Upper lobe of right lung (tissue), 1 donor: ENCODE measurements at places on chromosomes 1 and 21. TPM values are rescaled to one million over a fixed set of nuclear protein-coding genes. Genes with fewer than 3 reads are reported as not detected.

- no peaks in the 10 kb centered on the region for H3K4me1 ChIP-seq
- H3K4me3 ChIP-seq, result no peak overlapping the region
- DNase-seq, result no peak
- no peaks in the 10 kb centered on the region for H3K36me3 ChIP-seq
Observed at GRCh38 chr1:209109001-209109785, 474.3 kb upstream of the CAMK1G start.

- H3K4me1 ChIP-seq, result no peaks in the 10 kb centered on the region
- H3K4me3 ChIP-seq, result no peak overlapping the region
- H3K36me3 ChIP-seq, result no peaks in the 10 kb centered on the region
Observed at GRCh38 chr1:53484705-53485477, 25.7 kb downstream of the DMRTB1 start.

GRCh38 chr1:115314092-115314491 lies 24.0 kb downstream of the NGF start:
- no peak for DNase-seq
- H3K4me1 ChIP-seq, result no peaks in the 10 kb centered on the region
- no peaks in the 10 kb centered on the region for H3K36me3 ChIP-seq
- no peak overlapping the region for H3K4me3 ChIP-seq

DNA sequence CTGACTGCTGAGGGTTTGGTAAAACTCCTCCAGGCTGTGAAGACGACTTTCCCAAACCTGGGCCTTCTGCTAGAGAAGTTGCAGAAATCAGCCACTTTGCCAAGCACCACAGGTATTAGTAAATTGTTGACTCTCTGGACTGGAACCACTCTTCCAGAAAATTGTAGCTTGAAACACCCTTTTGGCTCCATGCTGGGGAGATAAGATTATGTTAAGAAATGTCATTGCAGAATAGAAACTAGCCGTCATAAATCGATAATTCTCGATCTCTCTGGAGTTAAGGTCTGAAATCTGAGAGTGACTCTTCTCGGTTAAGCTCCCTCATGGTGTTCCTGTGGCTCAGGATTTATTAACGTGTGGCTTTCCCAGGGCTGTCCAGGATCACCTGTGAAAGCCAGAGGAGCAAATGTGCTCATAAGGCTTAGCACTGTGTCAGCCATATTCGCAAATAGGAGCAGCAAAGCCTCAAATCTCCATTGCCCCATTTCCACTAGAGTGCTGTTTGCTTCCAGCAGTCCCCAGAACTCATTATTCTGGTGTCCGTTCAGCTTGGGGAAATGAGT lies 54.6 kb downstream of the ZBTB40 start:
- peaks cover 3% of the 10 kb centered on the region for H3K4me1 ChIP-seq
- H3K36me3 ChIP-seq, result peaks cover 70% of the 10 kb centered on the region
- no peaks in the 10 kb centered on the region for H3K27me3 ChIP-seq

DNA sequence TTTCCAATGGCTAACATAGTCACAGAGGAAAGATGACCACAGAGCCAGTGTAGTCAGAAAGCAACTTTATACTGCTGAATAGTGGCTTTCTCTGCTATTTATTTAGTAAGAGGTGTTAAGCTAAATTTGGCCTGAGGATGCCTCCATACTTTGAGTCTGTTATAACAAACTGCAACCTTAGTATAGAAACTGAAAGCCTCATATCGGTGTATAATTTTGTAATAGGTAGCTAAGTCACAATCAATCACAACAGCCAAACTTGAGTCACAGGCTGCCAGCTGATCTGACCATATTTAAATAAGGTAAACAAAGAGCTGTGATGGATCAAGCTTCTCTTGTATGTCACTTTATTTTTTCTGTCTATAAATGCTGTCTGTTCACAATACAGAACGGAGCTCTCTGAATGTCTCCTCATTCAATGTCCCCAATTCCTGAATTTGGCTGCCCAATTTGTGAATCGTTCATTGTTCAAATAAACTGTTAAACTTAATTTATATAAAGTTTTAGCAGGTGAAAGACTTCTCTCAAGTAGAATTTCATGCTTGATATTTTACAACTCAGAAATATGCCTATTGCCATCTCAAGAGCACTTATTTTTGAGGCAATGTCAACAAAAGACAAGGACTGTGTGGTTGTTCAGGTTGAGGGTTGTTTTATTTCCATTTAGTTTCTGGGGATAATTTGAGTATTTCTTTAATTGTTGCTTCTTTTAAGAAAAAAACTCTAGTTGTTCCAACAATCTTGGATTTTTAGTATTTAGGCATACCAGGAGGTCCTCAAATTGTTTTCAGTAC lies 339.7 kb upstream of the B3GALT2 start:
- no peaks in the 10 kb centered on the region for H3K27me3 ChIP-seq
- H3K4me1 ChIP-seq, result no peaks in the 10 kb centered on the region
- H3K27ac ChIP-seq, result no peak overlapping the region

DNA sequence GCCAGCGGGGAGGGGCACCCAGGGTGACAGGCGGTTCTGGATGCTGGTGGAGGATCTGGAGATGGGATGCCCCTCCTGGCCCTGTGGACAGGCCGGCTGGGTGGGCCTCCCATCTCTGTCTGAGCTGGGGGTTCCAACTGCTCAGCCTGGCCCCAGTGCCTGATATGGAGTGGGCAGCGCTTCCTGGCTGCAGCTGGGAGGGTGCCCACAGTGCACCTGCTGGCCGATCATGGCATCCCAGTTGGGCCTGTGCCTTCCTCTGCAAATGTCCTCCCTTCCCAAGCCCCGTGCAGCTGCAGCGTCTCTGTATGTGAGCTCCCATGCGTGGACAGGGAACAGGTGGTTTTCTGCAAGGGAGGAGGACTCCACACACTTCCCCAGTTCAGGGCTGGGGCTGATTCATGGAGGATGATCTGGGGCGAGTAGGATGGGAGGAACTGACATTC lies 2.1 kb downstream of the PFKL start:
- H3K4me3 ChIP-seq, result no peak overlapping the region
- H3K36me3 ChIP-seq, result peaks cover under 1% of the 10 kb centered on the region
- DNase-seq, result no peak
- no peak overlapping the region for H3K27ac ChIP-seq
- H3K27me3 ChIP-seq, result no peaks in the 10 kb centered on the region
- H3K4me1 ChIP-seq, result peaks cover 43% of the 10 kb centered on the region

- peaks cover 4% of the 10 kb centered on the region for H3K4me1 ChIP-seq
- H3K27ac ChIP-seq, result no peak overlapping the region
Observed at GRCh38 chr1:59078070-59078800, 218.7 kb upstream of the FGGY start.

- no peak for DNase-seq
- no peak overlapping the region for H3K4me3 ChIP-seq
- no peaks in the 10 kb centered on the region for H3K36me3 ChIP-seq
- no peaks in the 10 kb centered on the region for H3K27me3 ChIP-seq
- H3K4me1 ChIP-seq, result peaks cover 39% of the 10 kb centered on the region
- H3K27ac ChIP-seq, result peak overlapping the region; percentile 7
Observed at GRCh38 chr1:246573491-246573890, 7.2 kb downstream of the CNST start.

- no peak overlapping the region for H3K27ac ChIP-seq
- DNase-seq, result no peak
Observed at GRCh38 chr1:220775240-220775853, 11.4 kb upstream of the MTARC1 start.

DNA sequence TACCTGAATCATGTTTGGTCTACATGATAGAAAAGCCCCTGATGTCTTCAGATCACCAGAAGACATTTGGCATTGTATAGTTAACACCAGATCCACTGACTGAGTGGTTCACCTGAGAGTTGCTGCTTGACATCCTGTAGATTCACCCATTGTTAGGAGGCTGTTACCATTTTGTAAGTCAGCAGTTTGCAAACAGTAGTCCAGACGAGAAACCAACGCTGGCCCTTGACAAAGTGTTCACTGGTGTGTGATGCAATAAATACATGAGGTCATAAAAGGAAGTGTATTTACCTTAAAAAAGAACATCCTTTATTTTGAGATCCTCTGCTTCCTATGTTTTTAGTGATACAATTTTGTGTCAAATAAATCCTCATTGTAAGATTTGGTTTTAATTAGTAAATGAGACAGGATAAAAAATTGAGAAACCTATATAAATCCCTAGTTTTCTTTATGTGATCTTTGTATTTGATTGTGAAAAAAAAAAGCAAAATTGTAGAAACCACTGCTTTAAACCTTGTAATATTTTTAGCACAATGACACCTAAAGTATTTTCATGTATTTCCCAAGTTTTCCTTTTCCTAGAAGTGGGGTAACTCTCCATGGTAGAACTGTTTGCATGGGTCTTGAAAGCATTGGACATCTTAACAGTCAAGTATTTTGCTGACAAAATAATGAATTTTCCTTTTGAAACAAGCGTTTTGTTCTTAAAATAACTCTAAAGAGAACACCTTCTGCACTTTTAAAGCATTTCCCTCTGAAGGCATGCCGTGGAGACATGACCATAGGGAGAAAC lies 204.3 kb downstream of the FGGY start:
- H3K27me3 ChIP-seq, result no peaks in the 10 kb centered on the region
- H3K27ac ChIP-seq, result no peak overlapping the region
- H3K36me3 ChIP-seq, result no peaks in the 10 kb centered on the region
- DNase-seq, result no peak
- peaks cover 5% of the 10 kb centered on the region for H3K4me1 ChIP-seq

GRCh38 chr1:53086491-53087070 lies 24.6 kb downstream of the PODN start:
- no peaks in the 10 kb centered on the region for H3K36me3 ChIP-seq
- H3K4me3 ChIP-seq, result no peak overlapping the region
- peaks cover 10% of the 10 kb centered on the region for H3K4me1 ChIP-seq
- no peaks in the 10 kb centered on the region for H3K27me3 ChIP-seq
- no peak overlapping the region for H3K27ac ChIP-seq

DNA sequence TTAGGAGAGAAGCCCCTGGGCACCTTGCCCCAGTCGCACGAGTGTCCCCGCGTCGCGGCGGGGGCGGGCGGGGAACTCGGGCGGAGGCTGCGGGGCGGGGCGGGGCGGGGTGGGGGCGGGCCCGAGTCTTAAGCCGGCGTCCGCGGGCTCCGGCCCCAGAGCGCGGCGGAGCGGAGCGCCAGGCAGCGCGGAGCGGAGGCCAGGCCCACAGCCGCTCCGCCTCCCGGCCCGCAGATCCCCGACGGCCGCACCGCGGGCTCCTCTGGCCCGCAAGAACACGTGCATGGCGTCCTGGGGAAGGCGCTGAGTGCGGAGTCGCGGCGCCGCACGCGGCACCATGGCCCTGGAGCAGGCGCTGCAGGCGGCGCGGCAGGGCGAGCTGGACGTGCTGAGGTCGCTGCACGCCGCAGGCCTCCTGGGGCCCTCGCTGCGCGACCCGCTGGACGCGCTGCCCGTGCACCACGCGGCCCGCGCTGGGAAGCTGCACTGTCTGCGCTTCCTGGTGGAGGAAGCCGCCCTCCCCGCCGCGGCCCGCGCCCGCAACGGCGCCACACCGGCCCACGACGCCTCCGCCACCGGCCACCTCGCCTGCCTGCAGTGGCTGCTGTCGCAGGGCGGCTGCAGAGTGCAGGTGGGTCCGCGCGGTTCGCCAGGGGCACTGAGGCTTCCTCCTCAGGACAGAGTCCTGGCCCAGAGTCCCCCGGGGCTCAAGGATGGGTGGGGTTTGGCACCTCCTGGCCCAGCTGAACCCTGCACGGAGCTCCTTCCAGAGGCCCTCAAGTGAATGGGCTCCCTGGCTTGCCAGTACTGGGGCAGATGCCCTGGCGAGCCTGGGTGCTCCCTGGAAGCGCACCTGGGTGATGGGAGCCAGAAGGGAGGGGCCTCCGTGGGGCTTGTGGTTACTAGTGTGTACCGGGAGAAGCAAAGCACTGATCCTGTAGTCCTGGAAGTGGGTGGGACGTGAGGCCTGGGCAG lies at the start of gene ESPN:
ESPN (plus strand) TSS at position 158 of the 975 bp plus-strand sequence; CDS start at position 338, 180 bp downstream.
- no peak for DNase-seq
- H3K27ac ChIP-seq, result no peak within 1 kb of the TSS
- H3K4me1 ChIP-seq, result peaks cover 25% of the 10 kb centered on the region
- H3K4me3 ChIP-seq, result no peak within 1 kb of the TSS

DNA sequence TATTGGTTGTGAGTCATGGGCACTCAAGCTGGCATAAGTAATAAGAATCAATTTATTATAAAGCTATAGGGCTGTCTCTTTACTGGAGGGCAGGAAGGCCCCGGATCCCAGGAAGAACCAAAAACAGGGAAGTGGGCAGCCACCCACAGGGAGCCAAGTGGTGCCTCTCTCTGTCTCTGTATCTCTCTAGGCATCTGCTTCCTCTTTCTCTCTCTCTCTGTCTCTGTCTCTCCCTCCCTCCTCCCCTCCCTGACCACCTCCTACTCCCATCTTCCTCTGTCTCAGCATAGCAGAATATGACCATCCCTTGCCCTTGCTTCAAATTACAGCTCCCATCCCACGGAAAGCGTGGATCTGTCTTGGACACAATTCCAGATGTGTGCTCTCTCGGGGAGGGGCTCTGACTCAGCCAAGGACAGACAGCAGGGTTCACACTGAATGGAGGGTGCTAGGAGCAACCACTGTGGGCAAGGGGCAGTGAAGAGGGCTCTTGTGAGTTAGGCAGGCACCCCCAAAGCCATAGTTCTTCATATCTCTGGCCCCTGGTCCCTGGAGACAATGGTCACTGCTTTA lies 80.4 kb upstream of the LPGAT1 start:
- H3K36me3 ChIP-seq, result no peaks in the 10 kb centered on the region
- DNase-seq, result no peak
- H3K4me1 ChIP-seq, result no peaks in the 10 kb centered on the region
- H3K27ac ChIP-seq, result no peak overlapping the region

- peaks cover 5% of the 10 kb centered on the region for H3K27me3 ChIP-seq
- no peaks in the 10 kb centered on the region for H3K4me1 ChIP-seq
- DNase-seq, result no peak
Observed at GRCh38 chr21:29875036-29875716, 64.6 kb downstream of the GRIK1 start.

DNA sequence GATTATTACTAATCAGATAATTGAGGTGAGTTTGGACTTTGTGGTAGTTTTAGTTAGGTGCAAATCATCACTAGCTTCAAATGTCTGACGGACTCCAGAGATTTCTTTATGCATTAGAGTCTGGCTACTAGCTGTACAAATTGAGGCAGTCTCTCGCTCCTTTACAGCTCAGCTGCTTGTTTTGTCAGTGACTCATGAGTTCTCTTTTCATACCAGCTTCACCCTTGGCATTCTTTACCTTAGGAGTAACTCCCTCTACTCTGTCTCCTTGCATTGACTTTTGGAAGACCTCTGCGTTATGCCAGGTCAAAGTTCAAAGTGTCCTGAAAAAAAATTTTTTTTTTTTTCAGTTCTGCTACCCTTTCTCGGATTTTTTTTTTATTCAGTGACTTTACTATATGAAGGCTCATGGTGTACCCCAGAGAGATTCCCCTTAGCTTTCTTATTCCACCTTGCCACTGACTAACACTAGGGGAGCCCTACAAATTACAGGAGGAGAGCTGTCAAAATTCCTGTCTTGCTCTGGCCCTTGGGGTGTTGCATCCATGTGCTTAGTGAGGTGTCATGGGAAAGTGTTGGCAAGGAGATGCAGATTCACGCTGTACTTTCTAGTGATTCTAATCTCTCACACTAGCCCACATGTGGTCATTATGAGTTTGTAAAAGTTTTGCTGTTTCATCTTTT lies 576.6 kb downstream of the ADGRL2 start:
- no peak overlapping the region for H3K27ac ChIP-seq
- H3K27me3 ChIP-seq, result no peaks in the 10 kb centered on the region
- no peaks in the 10 kb centered on the region for H3K4me1 ChIP-seq
- no peaks in the 10 kb centered on the region for H3K36me3 ChIP-seq
- no peak overlapping the region for H3K4me3 ChIP-seq

Gene GORAB
- 13.9 TPM for total RNA-seq

Gene CFAP74
- total RNA-seq, result 0.35 TPM

Gene DUSP23
- total RNA-seq, result 71.1 TPM

Gene C1orf87
- total RNA-seq, result 1.7 TPM

Gene OR2L5
- total RNA-seq, result not detected

Gene NCMAP
- 10.7 TPM for total RNA-seq

Gene GBP3
- 46.6 TPM for total RNA-seq

Gene LCE2C
- not detected for total RNA-seq

Gene DENND2C
- total RNA-seq, result 2.3 TPM
